GM13977 (cell line): ENCODE measurements at places on chromosomes 1 and 21.

GRCh38 chr21:28657566-28657965 lies 335.1 kb downstream of the LTN1 start:
- DNase-seq = no peak

DNA sequence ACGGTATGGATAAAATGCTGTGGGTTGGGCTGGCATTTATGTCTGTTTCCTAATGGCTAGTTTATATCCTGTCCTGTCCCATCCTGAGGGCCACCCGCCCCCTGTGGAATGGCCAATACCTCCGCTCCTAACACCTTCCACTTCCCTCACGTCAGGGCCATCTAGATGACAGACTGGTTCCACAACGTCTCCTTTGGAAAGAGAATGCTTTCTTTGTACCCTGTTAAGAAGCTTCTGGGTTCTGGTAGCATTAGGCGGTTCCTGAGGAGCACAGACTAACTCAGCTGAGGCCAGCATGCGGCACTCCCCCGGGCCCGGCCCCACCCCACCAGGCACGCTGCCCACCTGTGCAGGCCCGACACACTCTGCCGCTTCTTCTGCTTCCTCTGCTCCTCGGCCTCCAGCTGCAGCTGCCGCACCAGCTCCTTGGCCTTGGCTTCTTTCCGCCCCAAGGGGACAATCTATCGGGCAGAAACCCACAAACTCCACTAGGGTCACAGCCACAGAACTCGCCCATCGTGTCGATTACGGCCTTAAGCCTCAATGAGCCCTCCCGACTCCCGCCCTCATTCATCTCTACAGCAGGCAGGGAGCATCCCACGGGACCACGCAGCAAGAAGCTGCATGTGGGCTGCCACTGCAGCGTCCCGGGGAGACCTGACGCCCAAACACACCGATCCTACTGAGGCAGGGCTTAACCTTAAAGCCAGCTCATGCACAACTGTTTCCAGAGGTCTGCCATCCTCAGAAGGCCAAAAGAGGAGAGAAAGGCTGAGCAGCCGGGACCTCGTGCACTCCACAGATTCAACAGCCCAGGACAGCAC lies 11.3 kb downstream of the SMIM1 start:
- DNase-seq = peak; percentile 15

DNA sequence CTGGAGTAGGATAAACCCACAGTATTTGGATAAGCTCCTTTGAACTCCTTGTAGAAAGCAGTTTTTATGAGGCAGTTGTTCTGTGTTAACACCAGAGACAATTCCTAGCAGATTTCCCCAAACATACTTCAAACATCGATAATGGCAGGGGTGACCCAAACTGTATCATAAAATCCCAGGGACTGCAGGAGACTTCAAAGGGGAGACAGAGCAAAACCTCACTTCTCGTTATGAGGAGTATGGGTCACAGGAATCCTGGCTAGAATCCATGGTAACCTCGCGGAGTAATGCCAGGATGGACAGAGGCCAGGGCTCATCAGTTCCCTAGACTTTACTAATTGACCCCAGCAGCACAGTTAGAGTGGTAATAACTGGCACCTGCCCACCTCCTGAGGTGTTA lies 148.0 kb downstream of the DHRS3 start:
- no peak for DNase-seq

DNA sequence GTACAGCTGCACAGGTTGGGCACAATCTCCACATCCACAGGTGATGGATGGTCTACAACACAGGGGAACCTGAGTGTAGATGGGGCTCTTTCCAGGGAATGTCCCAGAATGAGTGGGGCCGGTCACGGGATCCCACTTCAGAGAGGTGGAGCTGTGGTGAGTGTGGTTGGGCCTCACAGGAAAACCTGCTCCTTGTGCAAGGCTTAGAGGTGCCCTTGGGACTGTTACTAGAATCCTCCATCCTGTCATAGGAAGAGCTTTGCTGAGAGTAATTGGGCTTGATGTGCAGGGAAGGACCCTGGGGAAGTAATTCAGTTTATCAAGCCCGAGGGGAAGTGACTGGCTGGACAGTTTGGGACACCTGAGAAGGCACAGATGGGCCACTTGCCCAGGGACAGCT lies 137.9 kb downstream of the ZSCAN20 start:
- DNase-seq = no peak

GRCh38 chr1:167178831-167179230 lies 41.9 kb upstream of the POU2F1 start:
- DNase-seq = no peak

DNA sequence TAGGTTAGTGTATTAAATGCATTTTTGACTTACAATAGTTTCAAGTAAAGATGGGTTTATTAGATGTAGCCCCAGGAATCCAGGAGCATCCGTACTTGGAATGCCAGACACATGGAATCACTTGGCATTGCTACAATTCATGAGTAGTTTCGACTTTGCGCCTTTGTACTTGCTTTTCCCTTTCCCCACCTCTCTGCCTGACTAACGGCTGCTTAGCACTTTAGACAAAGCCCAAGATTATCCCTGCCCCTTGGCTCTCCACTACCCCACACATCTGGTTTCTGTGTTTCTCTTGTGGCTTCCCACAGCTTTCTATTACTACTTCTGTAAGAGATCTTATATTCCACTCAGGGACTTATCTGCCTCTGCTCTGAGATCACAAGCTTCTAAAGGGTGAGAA lies 397.7 kb upstream of the POU3F1 start:
- DNase-seq = no peak

- DNase-seq = no peak
These were observed 213.0 kb upstream of the PRMT6 start for GRCh38 chr1:106843518-106843917.

DNA sequence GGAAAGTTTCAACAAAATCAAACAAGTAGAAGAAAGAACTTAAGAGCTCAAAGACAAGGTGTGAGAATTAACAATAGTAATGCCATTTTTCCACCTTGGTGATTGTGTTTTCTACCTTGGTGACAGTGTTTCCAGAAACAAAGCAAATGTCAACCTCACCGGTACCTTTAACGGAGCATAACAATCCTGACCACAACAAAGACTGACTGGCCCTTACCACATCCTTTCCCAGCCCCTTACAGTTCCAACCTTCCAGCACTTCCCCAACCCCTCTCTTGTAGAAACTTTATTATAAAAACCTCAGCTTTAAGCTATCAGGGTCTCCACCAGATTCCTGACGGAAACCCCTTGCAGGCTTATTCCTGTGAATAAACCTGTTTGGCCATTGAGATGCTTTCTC lies 16.7 kb downstream of the STYXL2 start:
- DNase-seq = no peak

DNA sequence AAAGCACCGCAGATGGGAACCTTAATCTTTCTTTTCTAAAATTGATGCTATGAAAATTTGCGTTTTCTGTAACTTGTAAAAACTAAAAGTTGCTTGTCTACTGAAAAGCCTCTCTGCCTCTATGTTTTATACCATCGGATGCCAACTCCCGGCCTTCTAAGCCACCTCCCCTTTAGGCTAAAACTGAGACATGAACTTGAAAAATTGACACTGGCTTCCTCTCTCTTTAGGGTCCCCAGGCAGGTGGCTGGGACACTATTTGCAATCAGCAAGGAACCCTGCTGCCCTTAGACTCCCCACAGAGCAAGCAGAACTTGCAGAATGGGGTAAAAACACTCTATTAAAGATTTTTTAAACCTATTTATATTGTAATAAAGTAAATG lies 151.1 kb upstream of the CAMK1G start:
- no peak for DNase-seq

GRCh38 chr1:110464340-110464739 lies 13.4 kb downstream of the PROK1 start:
- no peak for DNase-seq

DNA sequence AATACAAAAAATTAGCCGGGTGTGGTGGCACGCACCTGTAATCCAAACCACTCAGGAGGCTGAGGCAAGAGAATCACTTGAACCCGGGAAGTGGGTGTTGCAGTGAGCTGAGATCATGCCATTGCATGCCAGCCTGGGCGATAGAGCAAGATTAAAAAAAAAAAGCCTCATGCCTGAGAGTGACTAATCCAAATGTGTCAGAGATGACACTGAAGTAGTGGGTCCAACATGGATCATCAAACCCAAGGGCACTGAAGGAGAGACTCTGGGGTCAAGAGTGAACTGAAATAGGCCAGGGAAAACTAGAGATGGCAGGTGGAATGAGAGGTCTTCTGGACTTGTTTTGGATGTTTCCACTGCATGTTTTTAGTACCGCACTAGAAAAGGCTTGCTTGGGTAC lies 10.2 kb upstream of the CACHD1 start:
- no peak for DNase-seq

DNA sequence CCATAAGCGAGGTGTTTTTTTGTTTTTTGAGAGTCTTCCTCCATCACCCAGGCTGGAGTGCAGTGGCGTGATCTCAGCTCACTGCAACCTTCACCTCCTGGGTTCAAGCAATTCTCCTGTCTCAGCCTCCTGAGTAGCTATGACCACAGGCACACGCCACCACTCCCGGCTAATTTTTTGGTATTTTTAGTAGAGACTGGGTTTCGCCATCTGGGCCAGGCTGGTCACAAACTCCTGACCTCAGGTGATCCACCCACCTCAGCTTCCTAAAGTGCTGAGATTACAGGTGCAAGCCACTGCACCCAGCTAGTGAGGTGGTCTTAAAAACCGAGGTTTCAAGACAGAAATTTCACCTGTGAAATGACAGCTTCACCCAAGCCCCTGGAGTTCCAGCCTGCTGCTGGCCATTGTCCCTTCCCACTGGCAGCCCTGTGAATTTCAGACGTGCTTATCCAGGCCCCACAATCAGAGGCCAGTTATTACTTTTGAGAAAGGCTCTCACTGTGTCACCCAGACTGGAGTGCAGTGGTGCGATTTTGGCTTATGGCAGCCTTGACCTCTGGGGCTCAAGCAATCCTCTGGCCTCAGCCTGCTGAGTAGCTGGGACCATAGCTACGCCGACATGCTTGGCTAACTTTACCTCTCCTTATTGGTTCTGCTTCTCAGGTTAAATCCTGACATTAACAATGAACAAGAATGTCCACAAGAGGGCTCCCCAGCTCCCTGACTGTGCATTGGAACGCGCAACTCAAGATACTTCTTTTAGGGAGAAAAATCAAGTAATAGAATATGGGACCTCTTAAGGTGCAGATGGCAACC lies 19.4 kb downstream of the ENO1 start:
- DNase-seq = no peak
